ENCODE measurements at places on chromosomes 4 and X.
A peak's percentile ranks its signal among the peaks of the same experiment; 100 is the strongest.

- DNase-seq: no peak
Measured at GRCh38 chrX:11687157-11687556, 21.4 kb upstream of the ARHGAP6 start.

- no peak for DNase-seq
Measured at GRCh38 chr4:113179996-113180395, 130.5 kb downstream of the ANK2 start.

- DNase-seq: no peak
Measured at GRCh38 chr4:73776321-73776729, 36.0 kb downstream of the CXCL8 start.

GRCh38 chr4:75710246-75710645 is 14.1 kb upstream of the USO1 start:
- DNase-seq: no peak

- no peak for DNase-seq
Measured at GRCh38 chr4:150021483-150021882, 56.8 kb upstream of the DCLK2 start.

DNA sequence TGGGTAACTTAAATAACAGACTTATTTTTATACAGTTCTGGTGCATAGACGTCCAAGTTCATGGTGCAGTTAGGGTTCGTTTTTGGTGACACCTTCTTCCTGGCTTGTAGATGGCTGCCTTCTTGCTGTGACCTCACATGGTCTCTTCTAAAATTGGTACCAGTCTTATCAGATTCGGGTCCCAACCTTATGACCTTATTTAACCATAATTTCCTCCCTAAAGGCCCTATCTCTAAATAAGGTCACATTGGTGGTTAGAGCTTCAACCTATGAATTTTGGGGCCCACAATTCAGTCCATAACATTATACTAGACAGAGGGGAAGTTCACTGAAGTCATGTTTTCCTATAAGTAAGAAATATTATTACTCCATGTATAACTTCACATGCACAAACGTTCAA is 128.0 kb downstream of the CFAP299 start:
- DNase-seq: no peak

- no peak for DNase-seq
Measured at GRCh38 chr4:42225286-42225685, 72.8 kb upstream of the BEND4 start.

DNA sequence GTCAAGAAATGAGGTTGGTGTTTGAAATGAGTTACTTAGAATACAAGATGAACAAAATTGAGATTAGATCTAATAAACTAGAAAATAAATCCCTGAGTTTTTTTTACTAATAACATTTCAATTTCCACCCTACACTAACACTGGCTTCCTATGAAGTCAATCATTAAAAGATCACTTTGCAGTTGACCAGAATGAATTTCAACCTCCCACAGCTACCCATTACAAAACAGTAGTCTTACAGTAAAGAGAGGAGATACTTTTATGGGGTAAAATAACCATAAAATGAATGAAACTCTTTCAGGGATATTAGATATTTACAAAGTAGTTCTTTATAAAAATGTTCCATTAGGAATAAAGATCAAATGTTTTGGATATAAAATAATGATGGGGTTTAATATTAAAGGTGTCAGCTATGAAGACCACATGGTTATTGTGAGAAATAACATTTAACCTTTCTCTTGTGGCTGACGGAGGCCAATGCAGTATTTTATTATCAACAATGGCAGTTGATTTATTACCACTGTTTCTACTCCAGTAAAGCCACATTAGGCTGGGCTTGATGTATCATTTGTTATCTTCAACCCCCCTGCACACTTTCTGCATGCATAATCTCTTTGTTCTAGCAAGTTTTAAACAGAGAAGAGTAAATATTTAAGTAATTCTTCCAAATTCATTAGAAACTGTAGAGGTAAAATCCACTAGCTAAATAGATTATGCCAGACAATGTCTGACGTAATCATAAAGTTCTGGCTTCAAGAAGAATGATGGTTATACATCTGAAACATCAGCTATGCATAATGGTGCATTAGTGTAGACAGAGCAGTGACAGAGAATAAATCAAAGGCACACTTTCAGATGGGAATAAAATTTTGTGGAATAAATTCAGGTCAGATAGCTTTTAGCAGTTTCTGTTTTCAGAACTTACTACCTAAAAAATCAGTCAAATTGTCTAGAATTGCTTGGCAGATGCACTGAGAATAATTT is 516.6 kb downstream of the PCDH18 start:
- DNase-seq: no peak

DNA sequence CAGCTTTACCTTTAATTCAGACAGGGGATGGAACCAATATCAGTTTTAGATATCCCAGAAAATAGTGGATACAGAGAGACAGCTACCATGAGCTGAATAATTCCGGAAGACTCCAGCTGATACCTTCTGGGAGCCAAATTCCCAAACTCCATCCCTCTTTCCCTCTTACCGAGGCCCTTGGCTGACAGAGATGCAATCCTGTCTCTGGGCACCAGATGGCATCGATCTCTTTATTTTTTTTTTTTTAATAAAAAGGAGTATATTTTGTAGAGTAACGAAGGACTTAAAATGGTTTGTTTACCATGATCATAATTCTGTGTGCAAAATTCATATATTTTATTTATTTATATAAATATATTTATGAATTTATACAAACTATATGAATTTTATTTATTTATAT is 31.0 kb downstream of the RAB40A start:
- DNase-seq: no peak

DNA sequence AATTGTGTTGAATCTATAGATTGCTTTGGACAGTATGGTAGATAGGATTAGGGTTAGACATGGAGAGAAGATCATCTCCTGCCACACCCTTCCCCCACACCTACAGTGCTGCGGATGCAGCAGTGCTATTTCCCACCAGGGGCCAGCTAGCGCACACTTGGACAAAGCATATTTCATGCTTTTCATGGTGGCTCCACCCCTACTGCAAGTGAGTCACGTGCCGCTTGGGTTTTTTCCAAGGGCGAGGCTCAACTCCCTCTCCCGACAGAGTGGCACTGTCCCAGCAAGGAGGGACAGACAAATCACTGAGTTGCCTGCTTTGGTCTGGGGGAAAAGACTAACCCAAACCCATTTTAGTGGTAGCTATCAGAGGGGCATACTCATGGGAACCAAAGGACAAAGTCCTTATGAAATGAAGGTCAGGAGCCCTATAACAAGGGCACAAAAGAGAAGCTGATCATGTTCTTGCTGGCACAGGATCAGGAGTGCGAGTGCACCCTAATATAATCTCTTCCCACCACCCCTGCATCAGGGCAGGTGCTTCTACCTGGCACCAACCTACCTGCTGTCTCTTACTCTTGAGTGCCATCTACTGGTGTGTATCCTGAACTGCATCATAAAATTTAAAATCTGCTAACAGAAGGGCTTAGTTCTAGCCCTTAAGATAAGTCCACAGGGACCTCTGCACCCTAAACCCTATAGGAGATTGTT is 55.1 kb upstream of the PGAM4 start:
- DNase-seq: peak; percentile 4

- no peak for DNase-seq
Measured at GRCh38 chr4:24515698-24516097, 68.7 kb downstream of the DHX15 start.

DNA sequence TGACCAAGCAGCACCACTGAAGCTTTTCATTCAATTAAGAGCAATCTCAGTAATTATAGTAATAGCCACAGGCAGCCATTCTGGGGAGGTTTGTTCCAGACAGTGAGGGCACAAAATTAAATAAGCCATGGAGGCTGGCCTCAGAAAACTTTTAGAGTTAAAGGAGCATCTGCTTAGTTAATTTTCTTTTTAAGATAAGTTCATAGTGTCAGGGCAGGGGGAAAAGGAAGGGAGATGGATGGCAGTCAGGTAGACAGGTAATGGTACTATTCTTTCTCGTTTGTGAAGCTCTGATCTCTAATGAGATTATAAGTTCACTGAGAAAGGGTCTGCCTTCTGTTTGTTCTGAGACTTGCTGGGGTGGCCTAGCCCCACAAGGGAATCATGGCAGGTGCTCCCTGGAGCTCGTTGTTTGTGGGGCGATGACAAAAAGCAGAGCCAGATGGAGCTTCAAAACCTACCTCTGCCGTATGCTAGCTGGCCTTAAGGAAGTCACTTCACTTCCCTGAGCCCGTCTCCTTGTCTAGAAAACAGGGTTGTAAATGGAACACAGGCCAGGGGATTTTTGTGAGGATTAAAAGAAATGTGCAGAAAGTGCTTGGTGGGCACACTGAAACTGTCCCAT is 44.6 kb upstream of the FGFBP2 start:
- DNase-seq: no peak

DNA sequence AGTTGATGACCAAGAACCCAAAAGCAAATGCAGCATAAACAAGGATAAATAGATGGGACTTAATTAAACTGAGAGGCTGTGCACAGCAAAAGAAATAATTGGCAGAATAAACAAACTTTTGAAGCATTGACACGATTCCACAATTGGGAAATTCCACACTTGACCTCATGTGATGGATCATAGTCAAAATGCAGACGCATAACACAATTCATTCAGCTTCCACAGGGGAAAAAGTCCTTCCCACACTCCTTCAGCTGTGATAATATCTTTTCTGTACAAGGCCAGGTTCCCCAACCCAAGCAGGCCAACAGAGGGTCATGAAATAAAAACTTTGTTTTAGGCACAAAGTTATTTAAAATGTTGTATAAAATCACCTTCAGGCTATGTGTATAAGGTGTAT is 66.6 kb upstream of the SLIT2 start:
- DNase-seq: no peak

DNA sequence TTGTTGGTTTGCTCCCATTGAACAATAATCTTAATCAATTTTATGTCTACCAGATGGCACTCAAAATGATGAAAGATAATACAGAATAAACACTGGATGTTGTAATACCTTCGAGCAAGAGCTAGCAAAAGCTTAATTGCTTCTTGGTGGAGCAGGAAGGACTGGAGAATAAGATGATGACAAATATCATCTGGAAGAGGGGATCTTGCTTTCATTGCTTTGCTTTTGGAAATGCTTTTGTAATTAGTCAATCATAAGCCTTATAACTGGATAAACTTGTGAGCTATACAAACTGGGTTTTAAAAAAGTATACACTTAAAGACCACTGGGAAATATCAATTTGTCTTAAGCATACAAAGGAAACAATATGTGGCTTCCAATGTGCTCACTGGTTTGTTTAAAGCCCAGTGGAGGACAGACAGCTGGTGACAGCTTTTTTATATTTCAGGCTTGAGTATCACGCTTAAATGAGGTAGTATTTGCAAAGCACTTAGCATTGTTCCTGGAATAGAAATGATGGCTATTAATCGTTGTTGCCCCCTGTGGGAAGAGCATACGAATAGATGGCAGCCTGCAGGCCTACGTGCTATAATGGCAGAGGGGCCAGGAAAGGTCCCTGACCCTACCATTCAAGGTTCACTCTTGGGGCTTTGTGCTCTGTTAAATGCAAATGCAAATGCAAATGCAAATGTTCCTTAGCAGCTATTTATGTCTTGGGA is 61.2 kb downstream of the TMEM150C start:
- no peak for DNase-seq

GRCh38 chrX:40415675-40416074 is 165.1 kb upstream of the ATP6AP2 start:
- no peak for DNase-seq

DNA sequence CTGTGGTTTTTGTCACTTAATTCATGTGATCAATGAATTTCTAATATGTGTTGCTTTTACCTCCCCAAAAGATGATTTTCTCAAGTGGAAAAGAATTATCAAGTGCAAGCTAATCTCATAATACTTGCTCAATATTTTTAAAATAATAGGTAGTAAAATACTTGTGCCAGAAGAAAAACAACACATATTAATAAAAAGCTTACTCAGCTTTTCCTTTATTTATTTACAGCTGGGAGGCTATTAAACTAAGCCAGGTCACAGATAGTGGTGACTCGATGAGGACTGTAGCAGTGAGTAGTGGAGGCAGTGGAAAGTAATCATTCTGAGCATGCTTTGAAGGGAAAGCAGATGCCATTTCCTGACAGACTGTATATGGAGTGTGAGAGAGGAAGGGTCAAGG is 96.1 kb downstream of the PRDM5 start:
- no peak for DNase-seq

DNA sequence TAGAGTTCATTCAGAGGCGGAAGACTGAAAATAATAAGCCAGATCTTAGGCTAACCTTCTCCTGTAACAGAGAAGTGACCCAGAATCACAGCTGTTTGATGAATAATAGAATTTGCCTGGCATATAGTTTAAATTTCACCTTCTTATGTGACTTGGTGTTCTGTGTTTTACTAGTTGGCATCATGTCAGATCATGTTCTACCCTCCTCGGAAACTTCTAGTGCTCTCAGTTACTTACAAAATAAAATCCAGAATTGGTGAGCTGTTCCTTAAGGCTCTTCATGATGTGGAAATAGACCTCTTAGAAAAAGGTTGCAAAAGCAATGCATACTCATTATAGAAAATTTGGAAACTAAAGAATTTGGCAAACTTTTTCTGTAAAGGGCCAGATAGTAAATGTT is 31.1 kb downstream of the TMEM164 start:
- no peak for DNase-seq

GRCh38 chr4:173057442-173057841 is 111.2 kb upstream of the GALNT7 start:
- no peak for DNase-seq

DNA sequence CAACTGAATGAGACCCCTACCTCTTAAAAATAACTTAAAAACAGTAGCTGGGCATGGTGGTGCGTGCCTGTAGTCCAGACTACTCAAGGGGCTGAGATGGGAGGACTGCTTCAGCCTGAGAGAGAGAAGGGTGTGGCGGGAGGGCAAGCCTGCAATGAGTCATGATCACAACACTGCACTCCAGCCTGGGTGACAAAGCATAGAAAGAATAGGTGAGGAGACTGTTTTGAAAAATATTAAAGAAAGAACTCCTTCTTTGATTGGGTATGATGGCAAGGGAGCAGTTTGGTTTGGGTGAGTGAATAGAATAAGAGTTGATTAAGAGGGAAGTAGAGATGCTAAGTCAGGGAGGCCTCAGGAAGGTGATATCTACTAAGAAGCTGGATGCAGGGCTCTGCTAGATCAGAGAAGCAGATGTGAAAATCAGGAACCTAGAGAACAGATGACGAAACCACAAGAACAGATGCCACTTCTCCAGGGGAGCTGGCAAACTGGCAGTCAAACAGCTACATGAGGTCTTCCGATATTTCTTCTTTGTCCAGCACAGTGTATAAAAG is 318.6 kb downstream of the OPHN1 start:
- DNase-seq: no peak

DNA sequence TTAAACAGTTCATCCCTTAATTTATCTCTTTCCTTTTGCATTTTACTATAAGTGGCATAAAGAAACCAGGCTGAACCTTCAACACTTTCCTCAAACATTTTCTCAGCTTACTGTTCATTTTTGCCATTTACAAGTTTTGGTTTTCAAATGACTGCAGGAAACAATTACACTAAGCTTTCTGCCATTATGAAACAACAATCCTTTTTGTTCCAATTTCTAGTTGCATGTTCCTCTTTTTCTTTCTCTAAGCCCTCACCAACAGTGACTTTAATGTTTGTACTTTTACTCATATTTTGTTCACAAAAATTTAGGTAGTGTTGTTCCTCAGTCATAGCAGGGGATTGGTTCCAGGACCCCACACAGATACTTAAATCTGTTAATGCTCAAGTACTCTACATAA is 1526.1 kb downstream of the STIM2 start:
- DNase-seq: no peak

Measured in activated CD4-positive, alpha-beta T cell treated with anti-CD3 and anti-CD28 coated beads, Interleukin-2, amount 50 U/mL, for 1 hour (primary cell).